Skeletal muscle cell (primary cell): ENCODE measurements at places on chromosomes 3 and 15.
A peak's percentile ranks its signal among the peaks of the same experiment; 100 is the strongest.

DNA sequence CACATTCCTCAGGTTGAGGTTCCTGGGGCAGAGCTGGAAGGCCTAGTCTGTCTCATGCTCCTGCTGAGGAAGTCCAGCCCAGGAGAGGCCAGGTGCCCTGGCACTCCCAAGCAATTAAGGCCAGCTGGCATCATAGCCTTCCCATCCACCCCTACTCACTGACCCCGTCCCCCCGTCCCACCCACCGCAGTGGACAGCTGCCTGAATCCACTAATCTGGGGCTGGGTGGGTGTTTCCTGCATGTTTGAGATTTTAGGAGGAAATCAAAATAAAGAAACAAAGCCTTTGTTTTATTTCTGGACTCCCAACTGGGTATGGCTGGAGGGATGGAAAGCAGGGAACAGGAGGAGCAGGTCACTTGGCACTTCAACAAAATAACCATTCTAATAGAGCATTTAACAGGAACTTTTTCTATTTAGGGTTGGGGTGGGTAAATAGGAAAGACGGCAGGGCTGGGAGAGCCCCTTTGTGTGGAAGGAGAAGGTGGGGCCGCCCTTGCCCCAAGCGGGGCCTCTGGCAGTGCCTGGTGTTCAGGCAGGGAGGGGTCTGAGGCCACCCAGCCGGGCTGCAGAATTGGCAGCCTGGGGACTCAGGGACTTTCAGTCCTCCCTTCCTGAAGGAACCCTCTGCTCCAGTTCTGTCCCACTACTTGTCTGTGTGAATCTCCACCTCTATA lies 8.5 kb downstream of the MRAS start:
- DNase-seq, result no peak

- no peak for DNase-seq
These were observed 1220.6 kb upstream of the CADM2 start for GRCh38 chr3:83738202-83738601.

DNA sequence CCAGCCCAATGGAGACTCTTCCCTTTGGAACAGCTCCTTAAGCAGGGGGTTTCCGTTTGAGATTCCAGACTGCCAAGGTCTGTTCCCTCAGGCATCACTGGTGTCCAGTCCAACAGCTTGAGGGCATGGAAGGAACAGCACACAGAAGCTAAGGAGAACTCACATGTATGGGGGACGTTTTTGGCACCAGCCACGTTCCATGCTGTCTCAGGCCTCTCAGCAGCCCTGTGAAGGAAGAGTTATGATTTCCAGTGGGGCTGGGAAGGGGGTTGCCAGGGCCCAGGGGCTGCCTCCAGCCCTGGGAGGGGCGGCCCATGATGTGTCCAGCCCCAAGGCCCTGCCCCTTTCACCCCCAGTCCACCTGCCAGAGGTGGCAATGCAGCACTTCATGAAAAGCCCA lies 7.5 kb upstream of the RHO start:
- DNase-seq, result no peak

GRCh38 chr15:56094171-56094570 lies 100.8 kb upstream of the NEDD4 start:
- DNase-seq, result no peak

DNA sequence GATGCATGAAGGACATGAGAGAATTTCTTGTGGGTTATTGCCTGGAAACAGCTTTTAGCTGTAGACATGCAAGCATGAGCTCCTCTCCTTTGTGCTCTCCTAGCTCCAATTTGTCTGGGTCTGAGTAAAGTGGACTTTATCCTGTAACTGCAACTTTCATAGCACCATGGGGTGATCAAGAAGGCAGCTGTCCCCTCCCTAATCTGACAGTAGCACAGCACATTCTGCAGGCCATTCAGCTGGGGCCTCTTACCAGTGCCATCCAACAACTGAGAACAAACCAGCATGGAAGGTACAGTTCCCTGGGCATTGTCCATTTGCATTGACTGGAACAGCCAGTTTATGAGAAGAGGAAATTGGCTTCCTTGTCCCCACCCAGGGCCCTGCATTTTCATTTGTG lies 7.7 kb upstream of the RAB27A start:
- DNase-seq, result no peak

DNA sequence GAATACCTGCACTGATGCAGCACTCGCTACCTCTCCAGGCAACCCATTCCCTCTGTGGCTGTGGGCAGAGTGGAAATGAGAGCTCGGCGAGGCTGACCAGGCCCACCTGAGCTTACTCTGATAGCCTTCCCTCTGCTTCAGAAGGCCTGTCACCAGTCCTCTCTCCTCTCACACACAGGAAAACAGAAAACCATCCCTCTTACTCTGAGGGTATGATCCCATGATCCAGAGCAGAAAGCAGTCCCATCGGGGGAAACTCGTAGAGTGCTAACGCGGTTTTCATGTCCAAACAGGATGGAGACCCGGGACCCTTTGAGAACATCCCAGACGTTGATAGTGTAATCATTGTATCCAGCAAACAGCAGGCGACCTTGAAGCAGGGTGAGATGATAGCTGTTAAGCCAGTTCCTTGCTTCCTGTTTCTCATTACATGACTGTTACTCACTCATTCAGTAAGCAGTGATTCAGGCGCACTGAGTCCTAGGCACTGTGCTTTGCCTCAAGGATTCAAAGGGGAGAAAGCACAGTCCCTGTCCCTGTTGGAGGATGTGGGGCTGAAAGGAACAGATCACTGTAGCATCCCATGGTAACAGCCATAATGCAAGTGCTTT lies 11.8 kb upstream of the BCL2L10 start:
- DNase-seq, result no peak

DNA sequence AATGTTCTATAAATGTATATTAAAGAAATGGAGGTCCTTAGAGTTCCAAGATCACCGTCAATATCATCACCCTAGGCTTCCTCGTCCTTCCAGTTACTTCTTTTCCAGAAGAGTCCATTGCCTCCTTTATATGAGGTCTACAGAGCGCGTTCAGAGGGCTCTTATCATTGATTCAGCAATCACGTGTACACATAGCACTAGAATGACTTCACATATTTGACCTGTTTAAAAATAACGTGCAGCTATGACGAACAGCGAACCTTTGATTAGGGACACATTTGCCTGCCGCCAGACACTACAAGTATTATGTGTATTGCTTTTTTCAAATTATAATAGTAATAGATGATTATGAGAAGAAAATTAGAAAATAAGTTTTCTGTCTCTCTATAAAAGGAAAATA lies 26.0 kb downstream of the IGF1R start:
- DNase-seq, result no peak

GRCh38 chr3:74089814-74090213 lies 465.1 kb upstream of the PDZRN3 start:
- DNase-seq, result peak; percentile 15

DNA sequence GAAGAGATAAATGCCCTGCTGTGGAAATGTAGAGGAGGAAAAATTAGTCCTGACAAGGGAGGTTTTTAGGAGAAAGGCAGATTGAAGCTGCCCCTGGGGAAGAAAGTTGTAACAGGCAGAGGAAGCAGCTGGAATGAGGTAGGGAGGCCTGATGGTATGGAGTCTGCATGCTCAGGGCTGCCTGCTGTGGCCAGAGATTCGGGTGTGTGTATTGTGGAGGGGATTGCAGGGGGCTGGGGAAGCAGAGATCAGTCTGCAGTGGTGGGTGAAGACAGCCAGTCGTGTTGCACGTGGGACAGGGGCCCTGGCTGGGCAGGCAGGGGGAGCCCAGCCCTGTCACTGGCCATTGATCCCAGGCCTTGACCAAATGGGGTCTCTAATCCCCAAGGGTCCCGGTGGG lies 96.5 kb downstream of the SLCO3A1 start:
- no peak for DNase-seq

DNA sequence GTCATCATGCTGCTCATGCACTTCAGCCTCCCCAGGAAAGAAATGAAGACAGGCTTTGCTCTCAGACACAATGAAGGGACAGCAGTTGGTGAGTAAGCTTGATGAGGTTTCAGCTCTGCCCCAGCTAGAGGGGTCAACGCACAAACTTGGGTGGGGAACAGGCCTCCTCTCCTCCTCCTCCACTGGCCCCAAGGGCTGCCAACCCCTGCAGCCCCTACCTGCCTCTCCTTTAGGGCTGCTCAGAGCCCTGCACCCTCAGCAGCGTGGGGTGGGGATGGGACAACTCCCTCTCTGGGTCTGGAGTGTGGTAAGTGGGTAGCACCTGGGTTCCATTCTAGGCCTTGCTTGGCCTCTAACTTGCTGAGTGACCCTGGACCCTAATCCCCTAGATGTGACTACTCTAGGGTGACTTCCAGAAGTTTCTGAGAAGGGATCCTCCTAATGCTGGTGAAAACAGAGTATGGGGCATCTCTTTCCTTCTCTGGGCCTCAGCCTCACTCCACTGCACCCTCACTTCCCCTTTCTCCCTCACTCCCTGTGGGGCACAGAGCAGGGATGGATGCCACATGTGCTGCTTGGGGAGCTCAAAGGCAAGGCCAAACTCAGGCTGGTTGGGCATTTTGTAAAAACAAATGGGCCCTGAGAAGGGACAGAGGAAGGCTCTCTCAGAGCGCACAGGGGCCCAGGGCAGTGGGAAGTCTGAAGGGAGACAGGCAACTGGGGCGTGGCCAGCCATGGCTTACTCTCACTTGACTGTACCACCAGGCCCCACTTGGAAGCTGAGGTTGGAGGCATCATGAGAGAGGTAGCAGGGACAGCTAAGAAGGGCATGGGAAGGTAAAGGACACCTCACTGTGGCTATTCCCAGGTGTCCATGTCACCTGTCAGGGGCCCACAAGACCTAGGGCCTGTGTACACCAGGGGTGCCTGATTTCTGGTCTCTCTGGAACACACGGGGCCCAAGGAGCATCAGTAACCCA lies 64.0 kb downstream of the SYNM start:
- DNase-seq, result no peak

GRCh38 chr3:163939926-163940325 lies 1138.4 kb downstream of the SI start:
- no peak for DNase-seq

- DNase-seq, result no peak
These were observed 12.3 kb upstream of the CSK start for GRCh38 chr15:74769463-74770025.

- no peak for DNase-seq
These were observed 17.1 kb downstream of the CACNA2D2 start for GRCh38 chr3:50486219-50486888.

DNA sequence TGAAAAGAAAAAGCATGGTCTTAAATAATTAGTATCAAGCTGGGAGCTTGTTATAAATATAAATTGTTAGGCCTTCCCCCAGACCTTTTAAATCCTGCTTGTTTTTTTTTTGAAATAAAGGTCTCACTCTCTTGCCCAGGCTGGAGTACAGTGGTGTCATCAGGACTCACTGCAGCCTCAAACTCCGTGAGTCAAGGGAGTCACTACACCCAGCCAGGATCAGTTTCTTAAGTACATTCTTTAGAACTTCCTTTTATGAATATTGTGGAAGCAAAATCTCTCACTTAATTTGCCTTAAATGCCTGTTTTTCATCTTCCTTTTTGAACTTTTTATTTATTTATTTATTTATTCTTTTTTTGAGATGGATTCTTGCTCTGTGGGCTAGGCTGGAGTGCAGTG lies 20.8 kb upstream of the DENND4A start:
- no peak for DNase-seq

- DNase-seq, result peak; percentile 7
These were observed 45.8 kb upstream of the FOXP1 start for GRCh38 chr3:71629289-71629688.

DNA sequence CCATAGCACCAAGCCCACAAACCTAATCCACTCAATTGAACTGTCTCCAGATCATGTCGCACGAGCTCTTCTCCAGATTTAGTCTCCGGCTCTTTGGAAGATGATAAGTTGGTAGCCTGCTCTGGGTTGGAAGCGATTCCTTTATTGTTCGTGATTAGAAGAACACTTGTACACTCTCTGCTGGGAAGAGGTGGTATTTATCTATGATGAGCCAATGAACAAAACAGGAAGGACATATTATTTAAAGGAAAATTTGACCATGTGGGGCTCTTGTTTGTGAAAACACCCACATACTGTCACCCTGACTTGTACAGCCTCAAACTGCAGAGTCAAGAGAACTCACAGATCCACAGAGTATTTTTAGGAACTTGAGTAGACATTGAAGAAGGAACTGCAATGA lies 54.4 kb downstream of the MYZAP start:
- DNase-seq, result no peak

DNA sequence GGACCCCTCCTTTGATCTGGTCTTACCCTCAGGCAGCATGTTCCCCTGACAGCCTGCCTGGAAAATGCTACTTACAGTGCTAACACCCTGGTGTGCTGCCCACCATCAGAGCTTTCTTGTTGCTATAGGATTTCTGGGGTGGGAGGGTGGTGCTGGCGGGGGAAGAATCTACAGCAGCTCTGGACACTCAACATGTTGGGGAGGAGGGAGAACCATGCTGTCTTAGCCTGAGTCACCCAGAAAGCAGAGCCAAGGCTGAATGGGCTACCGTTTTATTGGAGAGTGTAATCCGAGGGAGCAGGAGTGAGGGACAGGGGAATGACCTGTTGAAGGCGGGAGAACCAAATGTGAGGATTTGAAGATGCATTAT lies 45.6 kb downstream of the MFSD1 start:
- peak; percentile 4 for DNase-seq

DNA sequence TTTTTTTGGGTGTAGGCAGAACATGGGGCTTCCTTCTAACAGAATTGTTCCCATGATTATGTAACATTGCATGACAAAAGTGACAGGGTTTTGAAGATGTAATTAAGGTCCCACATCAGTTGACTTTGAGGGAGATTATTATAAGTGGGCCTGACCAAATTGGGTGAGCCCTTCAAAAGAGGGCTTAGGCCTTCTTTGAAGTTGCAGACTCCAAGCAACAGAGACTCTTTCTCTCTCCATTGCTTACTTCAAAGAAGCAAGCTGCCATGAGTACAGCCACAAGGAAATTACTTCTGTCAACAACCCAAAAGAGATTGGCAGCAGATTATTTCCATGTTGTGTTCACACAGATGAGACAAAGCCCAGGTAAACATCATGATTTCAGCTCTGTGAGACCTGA lies 348.2 kb downstream of the PDCD6IP start:
- no peak for DNase-seq

- no peak for DNase-seq
These were observed 17.0 kb upstream of the CMC1 start for GRCh38 chr3:28224430-28224829.

GRCh38 chr3:161081633-161082032 lies 23.5 kb downstream of the B3GALNT1 start:
- no peak for DNase-seq

- DNase-seq, result no peak
These were observed 442.9 kb downstream of the ERC2 start for GRCh38 chr3:56025326-56025725.

DNA sequence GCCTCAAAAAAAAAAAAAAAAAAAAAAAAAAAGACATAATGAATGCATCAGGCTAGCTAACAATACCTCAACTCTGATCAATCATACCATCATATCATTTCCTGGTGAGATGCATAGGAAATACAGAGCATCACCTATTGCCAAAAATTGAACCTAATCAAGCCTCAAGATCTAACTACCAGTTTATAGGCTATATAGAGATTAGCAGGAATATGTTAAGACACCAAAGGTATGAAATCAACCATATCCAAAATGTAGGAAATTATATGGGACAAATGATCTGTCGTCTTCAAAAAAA lies 387 bp upstream of the VPS33B start:
- no peak for DNase-seq

DNA sequence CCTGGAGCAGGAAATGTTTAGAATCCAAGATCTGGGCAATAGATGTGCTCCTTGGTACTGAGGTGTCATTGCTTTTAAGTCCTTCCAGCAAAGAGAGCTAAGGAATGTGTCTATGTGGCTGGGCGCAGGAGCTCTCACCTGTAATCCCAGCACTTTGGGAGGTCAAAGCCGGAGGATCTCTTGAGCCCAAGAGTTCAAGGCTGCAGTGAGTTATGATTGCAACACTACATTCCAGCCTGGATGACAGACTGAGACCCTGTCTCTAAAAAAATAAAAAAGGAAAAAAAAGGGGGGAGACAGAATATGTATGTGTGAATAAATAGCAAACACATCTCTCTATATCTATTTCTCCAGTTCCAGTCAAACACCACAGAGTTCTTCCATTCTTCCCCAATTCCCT lies 4.3 kb upstream of the GPR62 start:
- DNase-seq, result no peak
